ENCODE measurements at places on chromosomes 13 and 19.

- peak; percentile 9 for DNase-seq
Measured at GRCh38 chr13:108322206-108322824, 52.8 kb downstream of the TNFSF13B start.

- no peak for DNase-seq
Measured at GRCh38 chr19:3551792-3552095, 5.6 kb downstream of the MFSD12 start.

DNA sequence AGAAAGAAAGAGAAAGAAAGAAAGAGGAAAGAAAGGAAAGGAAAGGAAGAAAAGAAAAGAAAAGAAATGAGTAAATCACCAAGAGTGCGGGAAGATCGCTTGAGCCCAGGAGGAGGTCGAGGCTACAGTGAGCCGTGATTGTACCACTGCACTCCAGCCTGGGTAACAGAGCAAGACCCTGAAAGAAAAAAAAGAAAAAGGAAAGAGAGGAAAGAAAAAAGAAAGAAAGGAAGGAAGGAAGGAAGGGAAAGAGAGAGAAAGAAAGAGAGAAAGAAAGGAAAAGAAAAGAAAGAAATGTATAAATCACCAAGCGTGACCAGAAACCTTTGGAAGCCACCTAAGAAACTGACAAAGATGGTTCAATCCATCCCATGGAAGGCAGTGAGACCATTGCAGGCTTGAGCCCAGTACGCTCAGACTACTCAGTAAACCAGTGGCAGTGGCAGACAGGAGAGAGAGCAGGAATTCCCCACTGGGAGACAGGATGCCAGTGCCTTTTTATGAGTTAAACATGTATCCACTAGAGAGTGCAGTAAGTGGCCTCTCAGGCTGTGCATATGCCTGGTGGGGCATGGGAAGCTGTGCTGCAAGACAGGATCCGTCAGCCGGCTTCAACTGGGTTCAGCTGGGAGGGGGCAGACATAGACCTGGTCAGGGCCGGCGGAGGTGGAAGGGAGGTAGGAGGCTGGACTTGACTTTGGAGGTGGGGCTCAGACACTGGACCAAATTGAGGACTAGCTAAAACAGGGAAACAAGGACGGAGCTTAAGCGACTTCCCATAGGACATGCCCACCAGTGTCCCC lies 4.8 kb downstream of the GPR42 start:
- no peak for DNase-seq

DNA sequence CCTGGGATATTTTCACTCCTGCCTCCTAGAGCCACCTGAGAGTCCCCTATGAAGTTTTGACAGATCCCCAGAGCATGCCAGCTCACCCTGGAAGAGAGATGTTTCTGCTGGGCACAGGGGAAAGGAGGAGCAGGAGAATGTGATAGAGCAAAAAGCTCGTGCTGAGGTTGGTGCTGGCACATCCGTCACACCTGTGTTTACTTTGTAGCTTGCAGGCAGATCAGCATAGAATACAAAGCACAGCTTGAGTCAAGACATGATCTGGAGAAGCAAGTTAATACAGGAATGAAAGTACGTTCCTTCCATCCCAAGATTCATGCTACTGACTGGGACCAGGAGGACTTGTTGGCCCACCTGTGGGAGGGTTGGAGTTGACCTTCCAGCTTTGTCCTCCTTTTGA lies 46.1 kb downstream of the HSPH1 start:
- DNase-seq, result no peak

GRCh38 chr13:94988654-94989053 lies 276.3 kb upstream of the SOX21 start:
- DNase-seq, result no peak

DNA sequence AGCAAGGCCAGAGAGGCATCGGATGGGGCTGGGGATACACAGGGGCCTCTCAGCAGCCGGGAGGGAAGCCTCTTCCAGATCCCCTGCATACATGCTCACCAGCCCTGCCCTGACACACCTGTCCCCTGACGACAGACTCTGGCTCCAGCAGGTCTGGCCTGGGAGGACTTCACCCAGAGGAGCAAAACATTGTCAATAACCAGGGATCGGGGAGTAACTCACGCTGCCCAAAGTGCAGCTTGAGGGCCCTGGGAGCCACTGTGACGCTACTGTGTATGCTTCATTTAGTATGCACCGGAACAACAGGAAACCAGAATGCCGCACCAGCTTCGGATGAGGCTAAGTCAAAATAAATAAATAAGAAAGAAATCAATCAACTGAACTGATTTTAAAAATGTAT lies 12.4 kb upstream of the CD22 start:
- DNase-seq, result no peak

- DNase-seq, result no peak
Measured at GRCh38 chr19:31066385-31066784, 282.9 kb downstream of the TSHZ3 start.

GRCh38 chr19:28633319-28634018 lies 579.5 kb downstream of the UQCRFS1 start:
- DNase-seq, result no peak

DNA sequence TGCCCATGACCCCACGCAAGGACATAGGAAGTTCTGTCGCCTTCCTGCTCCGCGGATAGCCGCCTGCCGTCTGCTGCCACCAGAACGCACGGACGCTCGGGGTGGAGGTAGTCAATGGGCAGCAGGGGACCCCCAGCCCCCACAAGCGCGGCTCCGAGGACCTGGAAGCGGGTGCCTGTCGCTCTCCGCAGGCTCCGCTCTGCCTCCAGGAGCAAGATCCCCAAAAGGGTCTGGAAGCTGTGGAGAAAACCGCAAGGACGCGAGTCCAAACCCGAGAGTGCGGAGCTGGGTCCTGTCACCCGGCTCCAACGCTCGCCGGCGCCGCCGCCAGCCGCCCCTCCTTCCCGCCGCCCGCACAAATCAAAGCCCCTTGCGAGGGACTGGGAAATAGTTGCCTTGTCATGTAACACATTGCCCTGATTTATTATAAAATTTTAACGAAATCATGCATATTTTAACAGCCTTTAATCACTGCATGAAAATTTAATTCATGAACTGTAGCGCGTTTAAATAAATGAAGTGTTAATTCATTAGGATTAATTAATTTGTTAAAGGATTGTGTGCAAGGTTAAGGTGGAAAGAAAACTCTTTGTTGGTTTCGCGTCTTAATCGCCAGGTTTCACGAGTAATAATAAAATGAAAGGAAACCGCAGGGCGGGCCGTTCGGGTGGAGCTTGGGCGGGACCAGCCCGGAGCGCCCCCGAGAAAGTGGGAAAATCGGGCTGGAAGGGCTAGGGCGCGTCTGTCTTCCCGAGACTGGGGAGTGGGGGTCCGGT lies 5.5 kb upstream of the POU4F1 start:
- DNase-seq, result no peak

- no peak for DNase-seq
Measured at GRCh38 chr19:17281391-17282304, at the start of gene ANKLE1. TSS of gene ANKLE1 (plus strand) at chr19:17281901. CDS start at chr19:17281921, 20 bp downstream.
